Urinary bladder (tissue), 4 donors: ENCODE measurements at places on chromosomes 12 and 14.
A peak's percentile ranks its signal among the peaks of the same experiment; 100 is the strongest.

DNA sequence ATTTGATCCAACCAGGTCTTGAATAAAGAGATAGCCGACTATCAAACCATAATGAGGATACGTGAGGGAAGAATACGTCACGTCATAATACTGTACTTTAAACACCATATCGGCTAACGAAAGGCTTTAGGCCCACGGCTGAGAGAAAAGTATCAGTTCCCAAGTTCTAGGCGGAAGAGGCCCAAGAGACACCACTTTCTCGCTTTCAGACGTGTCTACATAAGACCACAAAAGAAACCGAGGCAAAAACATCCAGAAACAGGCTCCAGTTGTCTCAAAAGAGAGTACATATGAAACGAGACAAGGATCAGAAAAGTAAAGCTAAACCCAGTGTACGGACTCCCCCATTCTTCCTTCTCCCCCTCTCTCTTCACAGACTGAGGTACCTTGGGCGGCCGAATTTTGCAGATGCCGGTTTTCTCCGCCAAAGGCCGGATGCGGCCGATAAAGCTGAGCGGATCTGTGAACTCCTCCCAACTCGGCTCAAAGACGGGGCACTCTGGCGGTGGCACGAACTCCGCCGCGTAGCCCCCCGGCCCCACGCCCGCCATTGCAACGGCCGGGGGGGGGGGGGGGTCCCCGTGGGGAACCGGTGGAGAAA is 479 bp downstream of the KDM5A start:
- no peak for DNase-seq

GRCh38 chr12:43291516-43291915 is 260.5 kb downstream of the ADAMTS20 start:
- no peak for DNase-seq

GRCh38 chr12:90899456-90900182 is 55.4 kb downstream of the CCER1 start:
- no peak for DNase-seq

DNA sequence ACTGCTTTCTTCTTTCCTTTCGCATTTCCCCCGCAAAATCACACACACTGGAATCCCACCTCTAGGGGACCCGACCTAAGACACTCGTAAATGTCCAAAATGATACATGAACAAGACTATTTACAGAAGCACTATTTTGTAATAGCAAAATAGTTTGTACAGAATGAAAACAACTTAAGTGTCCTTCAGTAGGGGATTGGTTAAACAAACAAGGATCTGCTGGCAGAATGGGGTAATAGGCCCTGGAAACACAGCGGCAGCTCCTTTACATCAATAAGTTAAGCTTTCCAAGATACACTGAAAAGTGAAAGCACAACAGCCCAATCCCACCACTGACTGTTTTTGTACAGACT is 48.8 kb downstream of the LTBP2 start:
- no peak for DNase-seq

- no peak for DNase-seq
Observed at GRCh38 chr14:103746701-103747100, 31.1 kb downstream of the ZFYVE21 start.

DNA sequence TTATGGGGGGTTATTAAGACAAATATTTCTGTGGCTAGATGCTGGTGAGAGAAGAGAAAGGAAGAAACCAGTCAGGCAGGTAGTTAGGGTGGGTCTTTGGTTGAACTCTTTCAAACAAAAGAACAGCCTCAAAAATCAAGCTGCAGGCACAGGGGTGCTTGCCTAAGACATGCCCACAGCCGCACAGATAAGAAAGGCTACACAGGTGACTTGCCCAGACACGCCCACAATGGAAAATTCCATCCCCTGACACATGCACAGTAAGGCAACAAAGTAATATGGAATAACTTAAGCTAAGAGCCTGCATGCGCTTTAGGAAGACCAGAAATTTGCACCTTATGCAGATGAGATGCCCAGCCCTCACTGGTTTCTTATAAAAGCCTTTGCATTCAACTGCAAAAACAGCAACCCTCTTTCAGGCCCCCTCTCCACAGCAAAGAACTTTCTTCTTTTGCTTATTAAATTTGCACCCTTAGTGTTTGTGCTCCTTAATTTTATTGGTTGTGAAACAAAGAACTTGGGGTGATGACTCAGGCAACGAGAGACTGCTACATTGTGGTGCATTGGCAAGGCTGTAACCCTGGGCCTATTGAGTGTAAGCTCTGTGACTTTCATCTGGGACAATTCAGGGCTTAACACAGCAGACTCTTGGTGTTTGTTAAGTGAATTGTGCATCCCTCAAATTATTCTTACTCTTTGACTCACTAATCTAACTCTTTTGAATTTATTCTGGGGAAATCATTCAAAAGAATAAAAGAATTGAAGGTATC is 149.4 kb downstream of the RPAP3 start:
- no peak for DNase-seq

DNA sequence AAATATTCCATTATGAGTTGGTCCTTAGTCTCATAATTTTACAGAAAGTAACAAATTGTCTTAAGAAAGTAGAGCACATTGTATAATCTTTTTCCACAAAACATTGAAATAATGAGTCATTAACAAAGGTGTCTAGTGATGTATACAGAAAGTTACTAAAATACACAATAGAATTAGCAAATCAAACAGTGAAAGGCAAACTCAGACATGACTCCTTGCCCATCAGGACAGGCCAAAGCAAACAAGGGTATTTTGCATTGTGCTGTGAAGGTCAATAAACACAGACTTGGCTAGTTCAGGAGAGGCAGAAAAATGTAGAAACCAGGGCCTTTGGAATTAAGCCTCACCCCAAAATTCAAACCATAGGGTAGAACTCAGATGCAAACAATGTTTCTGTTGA is 37.3 kb downstream of the SIX4 start:
- DNase-seq = no peak

DNA sequence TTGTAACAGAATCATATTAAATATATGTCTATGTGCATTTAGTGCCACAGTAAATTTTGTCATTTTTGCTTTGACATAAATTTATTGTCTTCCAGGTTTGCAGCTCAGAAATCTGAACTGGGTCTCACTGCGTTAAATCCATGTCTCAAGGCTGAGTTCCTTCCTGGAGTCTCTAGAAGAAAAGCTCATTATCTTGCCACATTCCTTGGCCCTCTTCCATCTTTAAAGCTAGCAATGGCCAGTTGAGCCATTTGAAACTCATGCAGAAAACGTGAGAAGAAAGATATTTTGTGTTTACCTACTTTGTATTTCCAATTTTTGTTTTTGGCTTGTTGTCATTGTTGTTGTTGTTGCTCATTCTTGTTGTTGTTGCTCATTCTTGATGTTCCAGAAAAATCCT is 10.7 kb downstream of the PRH1 start:
- no peak for DNase-seq

DNA sequence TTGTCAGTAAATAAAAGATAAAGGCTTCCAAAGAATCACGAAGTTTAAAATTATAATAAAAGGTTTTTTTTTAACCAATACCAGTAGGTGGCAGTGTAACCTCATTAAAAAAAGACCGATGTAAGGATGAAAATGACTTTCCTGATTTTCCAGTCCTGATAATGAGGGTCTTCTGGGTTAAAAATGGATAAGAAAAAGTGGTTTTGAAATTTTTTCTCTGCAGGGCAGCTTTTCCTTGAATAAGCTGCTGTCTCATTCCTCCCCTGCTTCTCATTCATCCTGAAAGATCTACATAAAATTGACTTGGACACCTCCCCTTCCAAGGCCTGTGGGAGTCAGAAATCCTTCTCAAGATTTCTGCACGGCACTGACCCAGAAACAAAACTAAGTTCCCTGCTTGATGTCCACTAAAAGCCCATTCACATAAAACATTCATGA is 58.9 kb upstream of the FBXO33 start:
- peak; percentile 46 for DNase-seq

GRCh38 chr14:59890676-59891075 is 20.1 kb upstream of the RTN1 start:
- DNase-seq = no peak

- no peak for DNase-seq
Observed at GRCh38 chr14:90400904-90401561, 4.2 kb downstream of the CALM1 start.

- DNase-seq = no peak
Observed at GRCh38 chr12:113896194-113896593, 69.9 kb downstream of the RBM19 start.

DNA sequence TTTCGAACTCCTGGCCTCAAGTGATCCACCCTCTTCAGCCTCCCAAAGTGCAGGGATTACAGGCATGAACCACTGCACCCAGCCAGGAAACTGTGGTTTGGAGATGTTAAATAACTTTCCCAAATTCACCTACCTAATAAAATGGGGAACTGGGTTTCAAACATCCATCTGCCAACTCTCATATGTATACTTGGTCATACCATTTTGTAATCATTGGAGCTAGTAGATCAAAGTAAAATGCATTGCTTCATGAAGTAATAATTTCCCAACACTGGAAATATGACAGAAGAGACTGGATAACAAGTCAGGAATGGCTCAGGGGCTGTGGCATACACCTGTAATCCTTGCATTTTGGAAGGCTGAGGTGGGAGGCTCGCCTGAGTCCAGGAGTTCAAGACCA is 5.3 kb upstream of the HECTD1 start:
- no peak for DNase-seq

GRCh38 chr12:113778432-113779132 is 187.5 kb downstream of the RBM19 start:
- DNase-seq = no peak

DNA sequence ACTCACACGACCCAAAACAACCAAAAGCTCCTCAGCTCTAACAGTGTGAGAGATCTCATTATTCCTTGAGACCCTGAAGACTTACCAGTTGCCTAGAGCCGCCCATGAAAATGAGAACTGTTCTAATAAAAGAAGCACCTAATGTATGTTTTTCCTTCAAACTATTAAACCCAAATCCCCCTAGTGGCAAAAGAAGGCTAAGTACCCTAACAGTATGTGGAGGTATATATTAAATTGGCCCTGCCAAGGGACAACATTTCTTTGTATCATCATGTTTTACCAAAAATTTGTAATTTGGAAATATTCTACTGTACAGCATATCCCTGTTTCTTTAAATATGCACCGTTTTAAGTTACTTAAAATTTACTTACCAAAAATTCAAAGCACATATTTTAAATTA is 38.0 kb upstream of the PPFIA2 start:
- no peak for DNase-seq

GRCh38 chr14:99733540-99734405 is 49.7 kb downstream of the CYP46A1 start:
- DNase-seq = no peak

DNA sequence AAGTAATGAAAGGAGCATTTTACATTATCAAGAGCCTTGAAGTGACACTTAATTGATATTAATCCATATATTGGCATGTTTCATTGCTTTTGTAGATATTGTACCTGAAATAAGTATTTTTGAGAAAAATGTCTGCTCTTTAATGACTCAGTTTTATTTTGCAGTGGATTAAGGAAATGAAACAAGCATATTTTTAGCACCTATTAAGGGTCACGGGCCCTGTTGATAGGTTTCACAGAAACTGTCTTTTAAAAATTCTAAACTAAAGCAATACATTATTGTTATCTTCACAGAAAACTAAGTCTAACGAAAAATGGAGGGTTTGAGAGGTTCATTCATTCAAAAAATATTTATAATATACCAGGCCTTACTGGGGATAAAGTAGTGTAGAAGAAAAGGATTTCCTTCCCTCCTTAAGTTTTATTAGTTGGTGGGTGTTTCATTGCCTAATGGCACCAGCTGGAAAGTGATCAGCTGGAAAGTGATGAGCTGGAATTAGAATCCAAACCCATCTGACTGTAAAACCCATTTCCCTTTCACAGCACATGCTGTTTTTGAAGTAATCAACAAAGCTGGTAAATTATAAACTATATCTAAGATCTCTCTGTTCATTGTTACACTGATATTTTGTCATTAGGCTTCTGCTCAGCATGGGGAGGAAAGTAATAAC is 54.2 kb downstream of the PTPRQ start:
- no peak for DNase-seq

GRCh38 chr14:77157740-77158139 is 16.1 kb upstream of the ZDHHC22 start:
- DNase-seq = no peak

- DNase-seq = no peak
Observed at GRCh38 chr12:52054231-52054832, 3.1 kb downstream of the NR4A1 start.

- peak; percentile 40 for DNase-seq
Observed at GRCh38 chr12:46224386-46224785, 44.5 kb downstream of the SLC38A1 start.

GRCh38 chr14:94396628-94397225 is 8.3 kb upstream of the SERPINA1 start:
- no peak for DNase-seq

- no peak for DNase-seq
Observed at GRCh38 chr14:21245813-21246212, 23.4 kb downstream of the HNRNPC start.

GRCh38 chr14:67999290-67999689 is 179.7 kb downstream of the RAD51B start:
- no peak for DNase-seq

DNA sequence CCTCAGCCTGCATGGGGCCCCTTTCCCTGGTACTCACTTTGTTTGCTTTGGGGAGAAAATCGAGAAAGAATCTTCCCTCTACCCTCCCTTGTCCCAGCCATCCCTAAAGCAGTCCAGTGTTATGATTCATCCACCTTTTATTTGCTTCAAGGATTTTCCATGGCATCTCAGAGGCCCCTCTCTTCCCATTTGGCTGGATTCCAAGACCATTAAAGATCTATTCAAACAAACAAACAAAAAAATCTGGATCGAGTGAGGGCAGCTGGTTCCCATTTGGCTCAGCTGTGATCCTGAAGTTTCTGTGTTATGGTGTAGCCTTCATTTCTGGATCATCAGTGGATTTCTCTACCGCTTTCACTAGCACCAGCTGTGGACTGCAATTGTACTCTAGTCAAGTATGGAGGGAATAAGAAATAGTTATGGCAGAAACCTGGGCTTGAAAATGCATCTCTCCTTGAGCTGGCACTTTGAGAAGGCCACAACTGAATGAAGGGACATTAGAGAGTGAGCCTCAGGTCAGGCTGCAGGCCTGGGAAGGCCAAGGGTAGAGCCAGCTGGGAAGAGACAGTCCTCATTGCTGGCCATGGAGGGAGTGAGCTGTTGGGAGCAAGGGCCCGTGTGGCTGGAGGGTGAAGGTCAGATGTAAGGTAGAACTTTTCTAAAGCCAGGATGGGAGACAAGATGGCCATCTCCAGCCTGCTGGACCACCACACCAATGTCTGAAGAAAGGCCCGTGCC is 13.7 kb downstream of the KRT71 start:
- DNase-seq = peak; percentile 47

DNA sequence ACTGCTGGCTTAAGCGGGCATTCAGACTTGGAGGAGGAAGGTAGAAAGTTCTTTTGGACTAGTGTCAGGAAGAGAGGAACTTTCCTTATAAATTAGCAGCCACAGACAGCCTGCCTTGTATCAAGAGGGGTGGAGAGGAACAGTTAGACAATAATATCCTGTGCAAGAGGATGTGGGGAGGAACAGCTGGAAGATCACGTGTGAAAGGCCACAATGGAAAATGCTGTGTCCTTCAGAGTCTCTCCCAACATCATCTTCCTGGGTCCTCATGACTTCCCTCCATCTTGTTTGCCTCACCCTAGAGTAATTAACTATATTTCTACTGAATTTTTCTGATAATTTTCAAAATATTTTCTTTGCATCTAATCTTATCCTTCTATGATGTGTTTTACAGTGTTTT is 117.4 kb downstream of the MGAT4C start:
- DNase-seq = no peak
